CD4-positive, CD25-positive, alpha-beta regulatory T cell (primary cell): ENCODE measurements at places on chromosomes 2 and 18. TPM values are rescaled to one million over a fixed set of nuclear protein-coding genes. Genes with fewer than 3 reads are reported as not detected.

The PFN4 gene
- total RNA-seq, result not detected

The G6PC2 gene
- total RNA-seq, result not detected

The NCKAP1 gene
- 5.7 TPM for total RNA-seq

The PLB1 gene
- 2.0 TPM for total RNA-seq

DNA sequence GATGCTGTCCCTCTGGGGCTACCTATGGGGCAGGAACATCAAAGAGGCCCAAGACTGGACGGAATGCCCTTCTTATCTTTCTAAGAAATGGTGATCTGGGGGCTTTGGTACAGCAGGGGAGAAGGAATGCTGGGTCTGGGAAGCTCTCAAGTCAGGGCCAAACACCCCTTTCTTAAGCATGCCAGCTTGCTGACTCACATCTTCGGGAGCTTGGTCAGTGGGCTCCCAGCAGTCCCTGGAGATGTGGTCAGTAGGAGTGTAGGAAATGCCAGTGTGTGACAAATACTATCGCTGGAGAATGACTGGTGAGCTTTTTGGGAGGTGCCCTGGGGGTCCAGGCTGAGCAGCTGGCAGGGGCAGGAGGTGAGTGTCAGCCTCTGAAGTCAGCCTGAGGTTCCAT, 105.0 kb upstream of the CDC42EP3 start:
- no peak for DNase-seq

DNA sequence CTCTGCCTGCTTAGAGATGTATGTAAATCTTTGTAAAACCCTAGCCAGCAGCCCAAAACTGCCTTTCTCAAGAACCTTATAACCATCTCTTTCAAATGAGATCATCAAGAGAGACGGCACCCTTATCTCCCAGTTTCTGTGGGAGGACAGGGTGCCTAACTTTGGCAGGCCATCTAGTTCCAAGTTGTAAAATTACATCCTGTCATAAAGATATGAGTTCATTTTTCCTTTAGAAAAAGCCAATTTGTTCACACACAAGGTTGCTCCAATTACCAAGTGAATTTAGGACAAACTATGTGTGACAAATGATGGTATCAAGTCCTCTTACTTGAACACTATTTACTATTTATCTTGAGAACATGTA, 65.3 kb downstream of the MEMO1 start:
- DNase-seq, result no peak

GRCh38 chr2:217065012-217065290, 205.1 kb upstream of the TNP1 start:
- DNase-seq, result no peak

- no peak for DNase-seq
Measured at GRCh38 chr2:220940646-220941045, 631.5 kb downstream of the EPHA4 start.
